ENCODE measurements at places on chromosomes 5 and 9.
A peak's percentile ranks its signal among the peaks of the same experiment; 100 is the strongest.

- no peak for DNase-seq
Observed at GRCh38 chr9:117377046-117377445, 37.8 kb downstream of the ASTN2 start.

DNA sequence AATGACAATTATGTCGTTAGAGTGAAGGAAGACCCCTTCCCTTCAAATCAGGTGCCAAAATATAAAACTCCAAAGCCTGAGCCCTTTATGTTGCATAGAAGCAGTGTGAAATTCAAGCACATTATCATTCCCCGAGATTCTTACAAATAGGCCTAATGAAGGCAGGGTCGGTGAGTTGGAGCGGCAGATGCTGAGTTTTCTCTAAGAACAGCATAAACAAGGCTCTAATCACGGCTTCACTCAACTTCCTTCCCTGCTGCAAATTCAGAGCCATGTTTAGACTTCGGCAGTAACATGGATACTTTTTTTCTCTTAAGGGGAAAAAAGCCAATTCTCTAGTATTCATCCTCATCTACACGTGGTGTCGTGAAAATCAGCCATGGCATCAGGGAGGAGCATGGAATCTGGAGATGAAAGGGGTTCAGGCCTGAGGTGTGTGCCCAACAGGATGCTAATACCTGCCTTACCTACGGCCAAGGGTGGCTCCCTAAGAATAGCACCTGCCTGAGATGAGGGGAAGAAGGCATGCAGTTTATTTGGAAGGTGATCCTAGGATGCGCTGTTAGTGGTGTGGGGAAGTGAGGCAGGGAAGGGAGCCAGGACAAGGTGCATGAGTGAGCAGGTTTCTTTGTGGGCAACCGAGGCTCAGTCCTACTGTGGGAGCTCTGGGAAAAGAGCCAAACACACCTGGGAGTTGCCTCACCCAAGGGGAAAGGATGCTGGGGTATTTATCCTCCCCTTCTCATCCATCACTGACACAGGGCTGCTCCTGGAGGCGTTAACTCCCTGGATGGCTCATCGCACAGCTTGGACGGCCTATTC lies 146.8 kb upstream of the TBC1D2 start:
- DNase-seq = no peak

DNA sequence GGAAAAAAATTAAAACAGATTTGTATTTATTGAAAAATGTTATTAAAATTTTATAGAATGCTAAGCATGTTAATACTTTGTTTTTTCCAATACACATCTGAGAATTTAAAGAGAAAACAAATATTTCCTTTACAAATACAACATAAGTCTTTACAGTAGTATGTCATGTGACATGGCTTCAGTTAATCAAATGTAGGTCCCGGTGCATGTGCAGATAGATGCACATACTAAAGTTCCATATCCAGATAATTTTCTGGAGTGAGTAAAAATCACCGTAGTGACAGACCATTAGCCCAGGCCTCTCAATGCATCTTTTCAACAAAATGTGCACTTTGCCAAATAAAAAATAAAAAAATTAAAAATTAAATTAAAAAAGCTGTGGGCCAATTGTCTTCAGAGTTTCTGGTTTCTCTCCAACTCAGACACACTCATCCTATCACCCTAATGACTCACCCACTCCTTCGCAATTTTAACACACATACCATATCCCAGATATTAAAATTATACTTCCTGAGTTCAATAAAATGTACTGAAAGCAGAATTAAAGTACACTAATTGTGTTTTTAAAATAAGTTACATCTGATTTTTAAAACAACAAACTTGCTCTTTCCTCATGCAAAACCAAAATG lies 508.1 kb downstream of the NR2F1-AS1 start:
- no peak for DNase-seq

GRCh38 chr5:172678902-172679301 lies 37.8 kb downstream of the NEURL1B start:
- no peak for DNase-seq

DNA sequence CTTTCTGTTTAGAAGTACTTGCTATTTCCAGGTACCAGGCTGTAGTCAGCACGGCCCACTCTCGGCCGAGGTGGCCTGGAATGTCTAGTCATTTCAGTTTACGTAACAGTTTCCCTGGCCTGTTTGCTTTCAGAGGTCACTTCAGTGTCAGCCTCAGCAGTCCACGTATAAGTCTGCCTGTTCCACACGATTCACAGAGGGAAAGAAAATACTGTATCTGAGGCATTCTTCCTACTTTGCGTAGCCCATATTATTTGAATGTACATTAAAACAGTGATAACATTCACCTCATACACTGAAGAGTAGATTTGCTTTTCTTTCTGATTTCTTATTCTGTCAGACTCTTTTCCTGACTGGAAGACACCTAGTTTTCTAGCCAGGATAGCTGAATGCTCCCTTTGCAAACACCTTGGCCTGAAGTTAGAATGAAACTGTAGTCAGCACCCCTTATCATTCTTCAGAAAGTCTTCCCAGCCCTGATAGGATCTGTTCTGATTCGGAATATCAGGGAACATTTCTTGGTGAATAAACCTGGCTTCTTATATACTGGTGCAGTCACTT lies 140.9 kb downstream of the AOPEP start:
- peak; percentile 33 for DNase-seq

DNA sequence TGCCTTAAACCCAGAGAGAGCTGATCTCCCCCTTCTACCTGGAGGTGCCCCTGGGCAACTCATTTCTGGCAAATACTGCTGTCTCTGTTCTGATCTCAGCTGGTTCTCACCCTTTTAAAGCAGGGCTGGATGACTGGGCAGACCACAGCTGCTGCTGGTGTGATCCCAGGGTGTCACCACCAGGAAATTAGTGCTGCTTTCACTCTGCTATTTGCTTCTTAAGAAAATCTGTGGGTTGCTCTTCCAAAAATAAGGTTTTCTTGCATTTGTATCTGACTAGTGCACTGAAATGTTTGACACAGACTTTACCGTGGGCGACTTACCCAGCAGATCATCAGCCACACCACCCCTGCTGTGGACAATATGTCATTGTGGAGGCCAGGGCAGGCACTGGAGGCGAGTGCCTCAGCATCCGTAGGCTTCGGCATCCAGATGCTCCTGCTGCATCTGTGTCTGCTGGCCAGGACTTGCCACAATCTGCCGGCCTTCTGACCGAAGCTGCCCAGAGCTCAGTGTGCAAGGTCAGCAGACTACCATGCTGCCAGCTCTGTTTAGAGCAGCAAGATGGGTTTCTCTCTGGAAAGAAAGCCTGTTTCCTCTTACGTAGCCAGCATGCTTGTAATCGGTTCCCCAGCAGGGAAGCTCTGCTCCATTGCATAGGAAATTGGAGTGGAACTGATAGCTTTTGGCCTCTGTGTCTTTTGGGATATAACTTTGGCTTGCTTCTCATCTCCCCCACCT lies 13.6 kb downstream of the ARHGAP26 start:
- DNase-seq = no peak

DNA sequence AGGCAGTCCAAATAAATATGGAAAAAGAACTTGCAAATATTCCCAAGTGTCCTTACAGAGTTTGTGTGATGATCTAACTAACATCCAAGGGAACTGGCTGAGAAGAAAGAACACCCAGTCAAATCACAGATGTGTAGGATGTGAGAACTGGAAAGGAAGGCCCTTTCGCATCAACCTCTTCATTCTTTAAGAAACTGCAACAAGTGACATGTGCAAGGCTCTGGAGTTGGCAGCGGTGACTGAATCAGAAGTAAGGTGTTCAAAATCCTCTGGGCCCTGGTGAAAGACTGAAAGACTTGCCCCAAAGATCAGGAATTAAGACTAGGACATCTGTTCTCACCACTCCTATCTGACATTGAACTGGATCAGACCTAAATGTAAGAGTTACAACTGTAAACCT lies 88.7 kb downstream of the RAPGEF1 start:
- DNase-seq = no peak

- no peak for DNase-seq
Observed at GRCh38 chr9:31347082-31347617, 1037.3 kb upstream of the ACO1 start.

- no peak for DNase-seq
Observed at GRCh38 chr5:176440927-176441706, 7.1 kb upstream of the FAF2 start.

Data from thoracic aorta (tissue), 2 donors.